GDM1 (cell line): ENCODE measurements at places on chromosomes 6 and 20.
A peak's percentile ranks its signal among the peaks of the same experiment; 100 is the strongest.

GRCh38 chr6:14132921-14133275 is 15.3 kb downstream of the CD83 start:
- DNase-seq, result no peak

DNA sequence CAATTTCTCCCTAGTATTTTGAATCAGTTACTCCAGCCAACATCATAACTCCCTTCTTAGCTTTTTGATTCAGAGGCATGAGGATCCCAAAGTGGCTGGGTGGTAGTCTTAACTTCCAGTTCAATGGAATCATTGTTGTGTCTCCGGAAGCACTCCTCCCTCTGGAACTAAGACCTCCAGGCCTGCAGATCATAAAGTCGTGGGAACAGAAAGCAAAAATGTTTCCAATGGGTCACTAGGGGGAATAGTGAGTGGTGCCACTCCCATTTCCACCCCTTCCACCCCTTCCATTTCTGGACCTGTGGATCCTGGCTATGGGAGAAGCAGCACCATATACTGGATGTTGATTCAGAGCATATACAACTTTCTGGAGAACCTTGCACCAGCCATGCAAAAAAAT is 130.8 kb downstream of the SGK1 start:
- no peak for DNase-seq

DNA sequence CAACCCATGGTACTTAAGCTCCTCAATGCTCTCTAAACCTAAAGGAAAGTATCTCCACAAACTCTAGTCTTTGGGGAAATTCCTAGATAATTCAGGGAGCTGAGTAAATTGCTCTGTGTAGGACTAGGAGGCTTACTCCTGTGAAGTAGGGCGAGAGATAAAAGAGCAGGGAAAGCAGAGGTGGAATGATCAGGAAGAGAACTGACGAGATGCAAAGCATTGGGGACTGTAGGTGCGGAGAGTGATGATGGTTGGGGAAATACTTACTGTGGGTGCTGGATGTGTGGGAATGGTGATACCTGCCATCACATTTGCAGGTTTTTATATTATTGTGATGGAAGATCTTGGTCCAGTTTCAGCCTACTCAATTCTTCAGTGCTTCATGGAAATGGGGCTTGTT is 1.6 kb upstream of the LATS1 start:
- no peak for DNase-seq

DNA sequence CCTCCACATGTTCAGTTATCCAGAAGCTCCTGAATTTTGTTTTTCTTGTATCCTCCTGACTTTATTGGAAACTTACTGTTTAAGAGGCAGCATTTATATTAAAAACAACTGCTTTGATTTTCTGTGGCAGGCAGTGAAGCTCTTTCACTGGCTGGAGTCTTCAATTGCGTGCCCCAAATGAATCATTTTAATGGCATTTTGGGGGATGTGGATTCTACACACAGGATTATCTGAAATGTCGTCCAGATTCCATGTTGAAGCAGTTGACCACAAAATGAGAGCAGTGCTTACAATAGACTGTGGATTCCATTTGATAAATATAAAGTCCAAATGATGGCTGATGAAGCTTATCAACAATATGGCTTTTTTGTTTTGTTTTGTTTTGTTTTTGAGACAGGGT is 41.0 kb upstream of the HIVEP1 start:
- DNase-seq, result no peak

DNA sequence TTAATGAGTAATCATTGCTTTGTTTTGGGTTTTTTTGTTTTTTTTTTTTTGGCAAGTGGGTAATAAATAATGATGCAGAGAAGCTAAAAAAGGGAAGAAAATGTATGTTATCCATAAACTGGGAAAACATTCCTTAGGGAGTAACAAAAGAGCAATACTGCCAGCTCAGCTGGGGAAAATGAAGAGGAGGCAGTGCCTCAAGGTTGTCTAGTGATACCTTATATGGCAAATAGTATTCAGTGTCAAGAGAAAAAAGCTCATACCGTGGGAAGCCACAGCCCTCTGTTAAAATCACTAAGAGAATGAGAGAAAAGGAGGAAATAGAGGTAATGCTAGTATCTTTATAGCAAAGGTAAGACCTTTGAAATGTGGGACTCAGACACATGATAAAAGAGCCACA is 47.1 kb upstream of the SMLR1 start:
- DNase-seq, result no peak

DNA sequence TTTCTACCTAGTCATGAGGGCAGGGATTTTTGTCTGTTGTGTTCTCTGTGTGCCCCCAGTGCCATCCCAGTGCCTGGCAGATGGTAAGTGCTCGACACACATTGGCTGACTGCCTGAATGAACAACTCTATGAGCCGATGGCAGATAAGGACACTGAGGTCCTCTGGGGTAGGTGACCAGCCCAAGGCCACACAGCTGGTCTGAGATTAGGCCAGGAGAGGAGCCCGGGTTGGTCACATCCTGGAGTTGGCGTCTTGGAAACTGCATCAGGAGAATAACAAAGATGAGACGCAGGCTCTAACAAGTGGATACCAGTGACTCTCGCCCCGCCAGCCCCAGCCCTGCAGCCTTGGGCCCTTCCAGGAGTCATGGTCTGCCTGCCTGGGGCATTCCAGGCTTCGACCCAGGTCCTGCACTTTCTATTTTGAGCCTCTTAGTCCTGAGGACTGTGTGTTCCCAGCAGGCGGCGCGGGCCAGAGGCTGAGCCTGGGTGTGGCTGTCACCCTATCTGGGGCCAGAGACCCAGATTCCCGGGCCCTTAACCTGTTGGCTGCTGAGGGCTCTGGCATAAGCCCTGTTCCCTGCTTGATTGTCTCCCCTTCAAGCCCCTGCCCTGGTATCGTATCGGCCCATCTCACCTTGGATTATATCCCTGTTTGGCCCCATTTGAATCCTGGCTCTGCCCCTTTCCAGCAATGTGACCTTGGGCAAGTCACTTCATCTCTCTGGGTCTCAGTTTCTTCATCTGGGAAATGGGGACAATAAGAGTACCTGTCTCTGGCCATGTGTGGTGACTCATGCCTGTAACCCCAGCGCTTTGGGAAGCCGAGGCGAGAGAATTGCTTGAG is 88.3 kb downstream of the CEBPB start:
- no peak for DNase-seq

DNA sequence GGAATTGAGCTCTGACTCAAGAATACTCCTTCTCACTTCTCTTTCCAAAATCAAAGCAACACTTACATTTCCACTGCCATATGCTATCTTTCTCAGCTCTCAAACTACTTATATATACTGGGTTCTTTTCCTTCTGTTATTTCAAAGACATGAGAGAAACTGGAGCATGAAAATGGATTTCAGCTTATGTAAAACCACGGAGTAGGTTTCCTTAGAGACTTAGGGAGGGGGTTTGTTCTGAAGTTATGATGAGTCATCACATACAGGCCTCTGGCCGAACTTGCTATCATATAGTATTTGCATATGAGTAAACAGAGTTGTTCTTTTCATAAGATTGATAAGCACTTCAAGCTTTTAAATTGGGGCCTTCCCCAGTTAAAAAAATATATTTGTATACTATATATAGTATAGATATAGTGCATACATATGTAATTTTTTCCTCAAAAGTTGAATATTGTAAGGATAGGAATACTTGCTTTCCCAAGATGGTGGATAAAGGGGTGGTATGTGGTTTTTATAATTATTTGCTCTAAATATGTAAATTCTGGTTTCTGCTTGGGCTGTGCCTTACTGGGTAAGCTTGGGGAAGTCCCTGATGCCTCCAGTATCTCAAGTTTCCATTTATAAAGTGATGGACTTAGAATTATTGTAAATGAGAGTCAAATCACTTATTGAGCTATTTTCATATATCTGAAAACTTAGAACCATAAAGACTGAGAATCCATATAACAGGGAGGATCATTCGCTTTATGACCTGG is 273.9 kb downstream of the RFPL4B start:
- DNase-seq, result no peak

DNA sequence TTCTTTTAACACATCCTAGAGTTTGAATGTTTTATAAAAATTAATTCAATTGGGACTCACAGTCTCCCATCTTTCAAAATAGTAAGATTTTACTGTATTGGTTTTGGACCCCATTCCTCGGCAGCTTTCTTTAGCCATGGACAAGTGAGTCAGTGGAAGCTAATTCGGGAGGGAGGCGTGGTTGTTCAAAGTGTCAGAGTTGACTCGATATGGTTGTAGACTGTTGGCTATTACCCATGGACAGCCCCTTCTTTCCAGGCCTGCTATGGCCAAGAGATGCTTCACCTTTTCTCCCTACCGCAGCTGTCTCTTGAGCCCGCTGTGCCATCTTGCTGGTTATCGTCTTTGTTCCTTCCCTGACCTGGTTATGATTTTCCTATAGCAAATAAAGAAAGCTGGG is 243.0 kb downstream of the CD83 start:
- no peak for DNase-seq

- no peak for DNase-seq
Observed at GRCh38 chr6:159255434-159255951, 86.3 kb downstream of the FNDC1 start.

- peak; percentile 72 for DNase-seq
Observed at GRCh38 chr6:26304797-26305640, 60.0 kb upstream of the BTN3A2 start.

GRCh38 chr20:17856024-17856564 is 112.5 kb downstream of the SNX5 start:
- DNase-seq, result no peak

GRCh38 chr6:45024610-45025009 is 303.5 kb upstream of the RUNX2 start:
- DNase-seq, result no peak

- DNase-seq, result no peak
Observed at GRCh38 chr6:20238688-20239587, 26.7 kb upstream of the MBOAT1 start.

DNA sequence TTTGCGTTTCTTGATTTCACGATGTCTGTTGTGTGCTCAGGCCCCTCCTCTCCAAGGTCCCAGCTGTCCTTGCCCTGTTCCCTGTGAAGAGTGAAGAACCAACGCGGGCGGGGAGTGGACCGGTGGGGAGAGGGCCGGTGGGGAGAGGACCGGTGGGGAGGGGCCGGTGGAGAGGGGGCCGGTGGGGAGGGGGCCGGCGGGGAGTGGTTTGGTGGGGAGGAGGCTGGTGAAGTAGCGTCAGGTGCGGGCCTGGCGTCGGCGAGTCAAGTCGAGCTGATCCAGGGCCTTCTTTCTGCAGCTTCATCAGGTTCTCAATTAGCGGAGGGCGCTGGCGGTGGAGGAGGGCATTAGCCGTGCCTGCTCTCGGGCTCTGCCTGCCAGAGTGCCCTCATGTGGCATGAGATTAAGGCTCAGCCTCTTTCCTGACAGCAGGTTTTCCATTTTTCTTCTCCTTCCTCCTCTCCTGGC is 21.2 kb upstream of the BHLHE23 start:
- DNase-seq, result no peak

GRCh38 chr20:35010405-35011192 is 54.9 kb downstream of the MYH7B start:
- DNase-seq, result no peak

GRCh38 chr6:170459451-170459850 is 93.7 kb downstream of the PSMB1 start:
- DNase-seq, result peak; percentile 35

DNA sequence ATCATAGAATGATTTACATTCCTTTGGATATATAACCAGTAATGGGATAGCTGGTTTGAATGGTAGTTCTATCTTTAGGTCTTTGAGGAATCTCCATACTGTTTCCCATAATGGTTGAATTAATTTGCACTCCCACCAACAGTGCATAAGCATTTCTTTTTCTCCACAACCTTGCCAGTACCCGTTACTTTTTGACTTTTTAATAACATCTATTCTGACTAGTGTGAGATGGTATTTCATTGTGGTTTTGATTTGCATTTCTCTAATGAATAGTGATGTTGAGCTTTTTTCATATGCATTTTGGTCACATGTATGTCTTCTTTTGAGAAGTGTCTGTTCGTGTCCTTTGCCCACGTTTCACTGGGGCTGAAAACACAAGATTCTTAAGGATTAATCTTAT is 107.3 kb downstream of the TINAG start:
- no peak for DNase-seq

DNA sequence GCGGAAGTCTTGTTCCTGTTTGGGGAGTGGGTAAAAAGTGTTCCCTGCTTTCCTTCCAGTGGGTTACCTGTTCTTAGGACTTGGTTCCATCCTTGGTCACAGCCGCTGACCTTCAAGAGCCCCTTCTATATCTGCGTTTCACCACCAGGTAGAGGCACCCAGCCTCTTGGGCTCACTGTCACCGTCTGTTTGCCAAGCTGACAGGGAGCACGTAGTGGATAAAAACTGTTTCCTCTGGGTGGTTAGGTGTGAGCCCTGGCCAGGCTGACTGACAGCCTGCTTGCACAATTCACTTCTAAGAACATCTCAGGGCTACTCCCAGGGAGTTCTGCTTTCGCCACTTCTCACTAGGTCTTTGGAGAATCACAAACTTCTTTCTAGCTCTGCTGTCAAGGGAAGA is 1.8 kb upstream of the JPH2 start:
- no peak for DNase-seq
